ENCODE measurements at places on chromosomes 1 and 21.

DNA sequence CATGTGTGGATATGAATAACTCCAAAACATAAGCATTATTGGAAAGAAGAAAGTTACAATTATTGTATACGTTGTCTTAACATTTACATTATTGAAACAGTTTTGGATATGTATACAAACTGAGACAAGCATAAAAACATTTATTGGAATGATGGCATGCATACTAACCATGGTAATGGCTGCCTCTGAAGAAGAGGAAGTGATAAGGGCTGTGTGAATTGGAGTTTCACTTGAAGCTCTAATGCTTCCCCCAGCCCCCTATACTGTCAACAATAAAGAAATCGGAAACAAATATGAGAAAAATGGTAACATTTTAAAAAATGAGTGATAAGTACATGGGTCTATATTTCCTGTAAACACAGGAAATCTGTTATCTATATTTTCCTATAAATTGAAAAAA, 367.7 kb upstream of the DPYD start:
- no peak for DNase-seq

GRCh38 chr1:77948841-77949424, 29.9 kb downstream of the FUBP1 start:
- no peak for DNase-seq

DNA sequence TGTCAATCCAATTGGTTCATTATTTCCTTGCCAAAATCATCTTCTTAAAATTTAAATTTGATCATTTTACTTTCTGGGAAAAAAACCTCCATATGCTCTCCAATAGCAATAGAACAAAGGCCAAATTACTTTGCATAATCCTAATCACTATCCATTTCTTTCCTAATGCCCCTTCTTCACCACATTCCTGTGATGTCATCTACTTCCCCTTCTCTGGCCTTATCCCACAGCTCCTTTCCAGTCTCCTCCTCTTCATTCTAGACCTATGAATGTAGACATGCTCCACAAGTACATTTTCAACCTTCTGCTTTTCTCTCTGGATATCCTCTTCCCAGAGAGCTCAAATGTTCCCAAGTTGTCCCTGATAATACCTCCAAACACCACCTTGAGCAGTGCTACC, 216.6 kb downstream of the MRPL39 start:
- DNase-seq = no peak

GRCh38 chr1:208782186-208782585, 538.0 kb upstream of the PLXNA2 start:
- DNase-seq = no peak

DNA sequence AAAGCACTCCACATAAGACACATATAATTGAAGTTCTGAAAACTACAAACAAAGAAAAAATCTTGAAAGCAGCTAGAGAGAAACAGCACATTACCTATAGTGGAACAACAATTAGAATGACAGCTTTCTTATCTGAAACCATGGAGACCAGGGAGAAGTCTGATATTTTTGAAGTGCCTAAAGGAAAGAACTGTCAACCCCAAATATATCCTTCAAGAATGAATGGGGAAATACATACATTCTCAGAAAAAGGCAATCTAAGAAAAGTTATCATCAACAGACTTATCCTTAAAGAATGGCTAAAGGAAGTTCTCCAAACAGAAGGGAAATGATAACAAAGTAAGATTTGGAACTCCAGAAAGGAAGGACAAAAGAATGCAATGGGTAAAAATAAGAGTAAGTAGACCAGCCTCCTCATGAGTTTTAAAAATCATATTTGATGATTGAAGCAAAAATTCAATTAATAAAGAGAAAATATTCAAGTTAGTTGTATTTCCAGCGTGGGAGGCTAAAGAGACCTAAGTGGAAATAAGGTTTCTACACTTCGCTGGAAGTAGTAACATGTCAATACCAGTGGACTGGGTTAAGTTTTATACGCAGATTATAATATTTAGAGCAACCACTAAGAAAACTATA, 170.8 kb upstream of the SAMSN1 start:
- no peak for DNase-seq

DNA sequence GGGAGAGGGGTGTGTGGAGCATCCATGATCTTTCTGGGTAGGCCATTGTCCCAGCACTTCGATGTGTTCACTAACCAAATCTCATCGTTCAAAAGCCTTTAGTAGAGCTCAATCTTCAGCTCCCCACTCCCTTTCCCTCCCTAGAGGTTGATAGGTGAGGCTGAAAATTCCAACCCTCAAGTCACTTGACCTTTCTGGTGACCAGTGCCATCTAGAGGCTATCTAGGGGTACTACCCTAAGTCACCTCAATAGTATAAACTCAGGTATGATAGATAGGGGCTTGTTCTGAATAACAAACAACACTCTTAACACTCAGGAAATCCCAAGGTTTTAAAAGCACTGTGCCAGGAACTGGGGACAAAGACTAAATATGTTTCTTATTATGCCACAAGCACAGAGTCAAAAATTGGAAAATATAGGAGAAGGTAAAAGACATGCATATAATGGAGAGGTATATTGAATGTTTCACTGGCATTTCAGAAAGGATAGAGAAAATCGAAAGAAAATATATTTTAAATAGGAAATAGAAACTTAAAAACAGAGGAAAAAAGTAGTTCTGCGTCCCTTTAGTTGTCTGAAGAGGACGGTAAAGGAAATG, 42.9 kb upstream of the CD53 start:
- DNase-seq = peak; percentile 44

GRCh38 chr1:16117936-16118335, 37.9 kb downstream of the EPHA2 start:
- DNase-seq = no peak

DNA sequence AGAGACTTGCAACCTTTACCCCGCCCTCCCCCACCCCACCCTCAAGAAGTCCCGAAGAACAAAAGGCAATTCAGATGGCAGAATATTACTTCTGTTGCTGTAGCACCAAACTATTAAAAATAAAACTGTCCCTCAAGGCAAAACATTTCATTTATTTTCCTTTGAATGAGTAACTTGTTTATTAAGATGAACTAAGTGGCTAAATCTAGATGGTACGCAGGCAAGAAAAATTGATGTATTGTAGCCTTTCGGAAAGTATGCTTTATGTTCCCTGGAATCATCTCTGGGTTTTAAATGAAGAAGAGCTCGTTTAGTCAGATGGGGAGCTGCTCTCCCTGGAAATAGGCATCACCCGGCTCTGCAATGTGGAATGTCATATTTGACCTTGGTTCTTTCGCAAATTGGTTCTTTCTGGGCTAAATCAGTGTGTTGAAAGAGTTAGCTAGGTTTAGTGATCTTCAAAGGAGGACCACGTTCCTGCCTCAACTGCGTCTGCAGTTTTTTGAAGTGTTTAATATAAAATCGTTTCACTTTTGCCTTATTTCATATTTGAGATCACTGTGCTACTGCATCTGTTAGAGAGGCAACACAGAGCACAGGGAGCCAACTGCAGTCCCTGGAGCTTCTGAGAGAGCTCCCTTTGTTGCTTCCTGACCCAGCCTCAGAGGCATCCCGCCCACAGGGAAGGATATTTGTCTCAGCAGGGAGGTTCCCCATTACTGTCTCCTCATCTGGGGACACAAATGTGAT, 61.8 kb downstream of the KIF26B start:
- no peak for DNase-seq

GRCh38 chr21:45366931-45367401, 38.0 kb upstream of the COL18A1 start:
- DNase-seq = no peak

All from RWPE1 (cell line).